Right ventricle myocardium inferior (tissue), 1 donor: ENCODE measurements at places on chromosomes 2 and 18. TPM values are rescaled to one million over a fixed set of nuclear protein-coding genes. Genes with fewer than 3 reads are reported as not detected.

- no peak for DNase-seq
These were observed 3.6 kb downstream of the LIMS2 start for GRCh38 chr2:127671557-127672302.

DNA sequence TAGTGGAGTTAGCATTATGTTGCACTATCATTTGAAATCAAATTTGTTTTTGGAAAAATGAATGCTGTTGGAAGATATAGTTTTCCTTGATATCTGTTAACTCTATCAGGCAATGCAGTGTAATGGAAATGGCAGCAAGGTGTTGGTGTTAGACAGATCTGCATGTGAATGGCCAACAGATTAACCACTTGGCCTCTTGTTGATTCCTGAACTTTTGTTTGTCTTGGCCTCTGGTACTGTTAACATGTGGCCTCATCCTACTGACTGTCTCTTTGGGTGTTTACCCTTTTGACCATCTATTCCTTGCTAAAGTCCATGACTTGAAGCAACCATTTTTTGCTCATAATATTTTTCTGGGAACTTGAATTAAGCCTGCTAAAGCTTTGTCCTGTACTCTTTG, 110.2 kb upstream of the CDH2 start:
- DNase-seq = no peak

GRCh38 chr2:6394276-6394675, 471.4 kb downstream of the CMPK2 start:
- DNase-seq = no peak

DNA sequence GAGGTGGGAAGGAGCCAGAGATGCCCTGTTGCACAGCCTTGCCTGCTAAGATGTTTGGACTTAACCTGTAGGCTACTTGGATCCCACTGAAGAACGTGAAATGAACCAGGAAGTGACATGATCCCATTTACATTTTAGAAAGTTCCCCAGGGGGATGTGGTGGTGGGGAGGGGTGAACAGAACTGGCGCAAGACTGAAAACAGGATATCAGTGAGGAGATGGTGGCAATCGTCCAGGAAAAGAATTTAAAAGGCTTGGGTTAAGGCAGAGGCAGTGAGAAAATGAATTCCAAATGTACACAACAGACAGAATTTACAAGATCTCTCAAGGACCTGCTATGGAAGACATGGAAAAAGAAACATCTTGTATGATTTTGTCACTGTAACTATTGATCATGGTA, 42.3 kb downstream of the SULT1C2 start:
- no peak for DNase-seq

- no peak for DNase-seq
These were observed 130.2 kb downstream of the SLC4A10 start for GRCh38 chr2:161754379-161754778.

GRCh38 chr2:219626540-219626939, 890 bp upstream of the SLC4A3 start:
- no peak for DNase-seq

DNA sequence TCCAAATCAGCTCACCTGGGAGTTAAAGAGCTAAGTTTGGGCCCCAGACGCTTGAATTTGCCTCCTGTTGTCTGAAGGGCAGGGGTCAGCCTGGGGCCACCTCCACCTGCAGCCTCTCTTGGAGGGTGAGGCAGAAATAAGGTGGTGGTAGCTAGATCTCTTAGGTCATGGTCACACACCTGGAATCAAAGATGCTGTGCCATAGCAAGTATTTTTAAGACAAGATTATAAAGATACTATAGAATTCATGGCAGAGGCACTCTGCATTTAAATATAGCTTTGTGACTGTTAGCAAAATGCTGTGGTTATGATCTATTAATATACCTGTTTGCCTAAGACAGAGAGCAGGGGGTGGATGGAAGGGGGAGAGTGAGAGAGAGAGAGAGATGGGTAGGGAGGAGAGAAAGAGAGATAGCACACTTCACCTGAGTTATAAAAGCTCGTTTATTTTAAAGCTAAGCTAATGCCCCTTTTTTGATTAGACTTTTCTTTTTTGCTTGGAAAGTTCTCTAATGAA, 242.7 kb downstream of the TMEM182 start:
- DNase-seq = no peak

GRCh38 chr2:109287413-109287812, 158.4 kb downstream of the SH3RF3 start:
- DNase-seq = no peak

- DNase-seq = peak; percentile 77
These were observed 464 bp downstream of the CYBRD1 start for GRCh38 chr2:171522788-171523087.

GRCh38 chr2:222423632-222424275, 589 bp upstream of the SGPP2 start:
- no peak for DNase-seq

The COL4A3 gene
- total RNA-seq = 5.5 TPM

The FASTKD1 gene
- 112 TPM for total RNA-seq

The TRPM8 gene
- not detected for total RNA-seq

The ABCB11 gene
- total RNA-seq = 0.32 TPM

The NYAP2 gene
- not detected for total RNA-seq

The OTX1 gene
- not detected for total RNA-seq
